ENCODE measurements at places on chromosomes 2 and 18.

GRCh38 chr2:70403267-70404053 is 101.6 kb upstream of the FAM136A start:
- DNase-seq, result no peak

- no peak for DNase-seq
These were observed 599.3 kb upstream of the ZEB2 start for GRCh38 chr2:145119225-145119624.

GRCh38 chr2:227903381-227903780 is 31.9 kb downstream of the DAW1 start:
- no peak for DNase-seq

DNA sequence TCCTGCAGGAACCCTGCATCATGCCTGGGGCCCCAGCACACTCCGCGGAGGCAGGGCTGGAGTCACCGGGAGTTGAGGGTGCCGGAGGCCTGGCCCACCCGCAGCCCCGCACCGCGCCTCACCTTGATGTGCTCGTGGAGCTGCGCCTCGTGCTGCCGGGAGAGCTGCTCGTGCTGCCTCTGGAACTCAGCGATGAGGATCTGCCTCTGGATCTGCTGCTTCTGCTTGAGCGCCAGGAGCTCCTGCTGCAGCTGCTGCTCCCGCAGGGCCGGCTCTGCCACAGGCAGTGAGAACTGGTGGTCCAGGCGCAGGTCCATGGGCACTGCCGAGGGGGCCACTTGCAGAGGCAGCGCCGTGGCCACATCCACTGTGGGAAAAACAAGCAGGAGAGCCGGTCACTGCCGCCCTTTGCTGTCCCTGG is 211.1 kb downstream of the HDAC4 start:
- DNase-seq, result no peak

- peak; percentile 17 for DNase-seq
These were observed 154.9 kb downstream of the AQP4 start for GRCh38 chr18:26710470-26711096.

DNA sequence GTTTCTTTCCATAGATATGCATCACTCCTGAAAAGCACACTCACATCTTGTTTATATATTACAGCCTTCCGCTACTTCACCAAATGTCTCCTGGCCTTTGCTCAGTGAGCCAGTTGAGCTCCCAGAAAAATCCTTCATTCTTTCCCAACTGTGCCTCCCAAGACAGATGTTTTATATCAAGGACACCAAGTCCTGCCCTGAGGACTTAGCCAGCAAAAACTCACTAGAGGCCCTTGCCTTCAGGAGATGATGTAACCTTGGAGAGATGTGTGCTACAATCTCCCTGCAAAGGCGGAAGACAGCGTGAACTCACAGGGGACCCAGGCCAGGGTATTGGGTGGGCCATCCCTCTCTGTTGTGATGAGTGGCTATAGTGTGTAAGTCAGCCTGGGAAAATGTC is 86.1 kb upstream of the CTAGE1 start:
- DNase-seq, result no peak

DNA sequence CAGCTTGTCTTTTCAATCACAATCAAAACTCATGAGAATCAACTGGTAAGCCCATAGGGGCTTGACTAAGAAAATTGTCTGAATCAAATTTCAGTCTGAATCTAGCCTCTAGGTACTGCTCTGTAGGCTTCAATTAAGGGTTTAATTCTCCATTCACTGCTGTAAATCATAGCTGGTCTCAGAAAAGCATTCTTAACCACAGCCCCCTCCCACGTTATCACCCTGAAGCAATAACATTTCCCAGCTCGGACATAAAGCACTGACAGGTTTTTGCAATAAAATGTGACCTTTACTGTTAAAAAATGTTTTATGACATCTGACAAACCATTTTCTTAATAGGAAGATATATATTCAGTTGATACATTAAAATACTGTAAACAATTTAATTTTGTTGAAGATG is 55.0 kb downstream of the LRP1B start:
- DNase-seq, result no peak

DNA sequence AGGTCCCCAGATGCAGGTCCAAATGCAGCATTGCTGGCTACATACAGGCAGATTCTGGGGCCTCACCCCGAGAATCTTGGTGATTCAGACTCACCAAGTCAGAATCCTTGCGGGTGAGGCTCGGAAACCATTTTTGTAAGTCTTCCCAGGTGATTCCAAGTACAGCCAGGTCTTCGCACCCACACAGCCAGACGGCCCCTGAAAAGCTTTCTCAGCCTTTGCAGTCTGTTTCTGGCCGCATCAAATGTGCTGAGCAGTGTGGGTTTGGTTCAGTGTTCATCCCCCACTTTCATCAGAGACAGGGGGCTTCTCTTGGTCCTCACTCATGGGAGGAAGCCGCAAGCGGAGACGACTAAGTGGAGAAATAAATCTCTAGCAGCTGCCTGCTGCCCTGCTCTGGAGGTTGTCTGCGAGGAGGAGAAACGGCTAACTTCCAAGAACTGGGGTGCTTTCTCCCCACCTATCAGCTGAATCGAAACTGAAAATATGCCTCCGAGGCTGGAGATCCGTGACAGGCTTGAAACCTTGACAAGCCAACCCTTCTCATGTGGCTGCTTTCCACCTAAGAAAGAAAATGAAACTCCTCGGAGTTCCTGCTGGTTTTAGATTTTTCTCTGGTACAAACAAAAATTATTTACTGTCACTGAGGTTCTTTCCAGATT is 8.9 kb upstream of the TMEM185B start:
- peak; percentile 64 for DNase-seq

- DNase-seq, result peak; percentile 52
These were observed 41.2 kb downstream of the RALBP1 start for GRCh38 chr18:9516437-9517064.
